ENCODE measurements at places on chromosomes 3 and 15.

GRCh38 chr3:174229916-174230315, 629.2 kb upstream of the NAALADL2 start:
- no peak for DNase-seq

DNA sequence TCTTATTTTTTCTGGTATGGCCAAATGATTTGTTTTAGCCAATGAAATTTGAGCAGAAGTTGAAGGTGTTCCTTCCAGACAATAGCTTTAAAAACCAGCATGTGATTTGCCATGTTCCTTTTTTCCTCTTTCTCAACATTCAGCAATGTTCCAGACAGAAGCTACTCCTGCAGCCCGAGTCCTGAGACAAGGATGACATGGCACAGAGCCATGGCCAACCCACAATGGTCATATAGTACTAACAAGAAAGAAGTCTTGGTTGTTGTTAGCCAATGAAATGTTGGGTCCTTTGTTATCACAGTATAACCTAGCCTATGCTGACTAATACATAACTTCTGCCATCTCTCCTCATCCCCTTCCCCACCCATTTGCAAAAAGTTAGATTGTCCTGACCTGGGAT, 211.1 kb upstream of the STT3B start:
- no peak for DNase-seq

GRCh38 chr3:140523600-140523999, 154.3 kb upstream of the TRIM42 start:
- no peak for DNase-seq

- no peak for DNase-seq
Observed at GRCh38 chr15:33729653-33730052, 238.6 kb upstream of the CHRM5 start.

DNA sequence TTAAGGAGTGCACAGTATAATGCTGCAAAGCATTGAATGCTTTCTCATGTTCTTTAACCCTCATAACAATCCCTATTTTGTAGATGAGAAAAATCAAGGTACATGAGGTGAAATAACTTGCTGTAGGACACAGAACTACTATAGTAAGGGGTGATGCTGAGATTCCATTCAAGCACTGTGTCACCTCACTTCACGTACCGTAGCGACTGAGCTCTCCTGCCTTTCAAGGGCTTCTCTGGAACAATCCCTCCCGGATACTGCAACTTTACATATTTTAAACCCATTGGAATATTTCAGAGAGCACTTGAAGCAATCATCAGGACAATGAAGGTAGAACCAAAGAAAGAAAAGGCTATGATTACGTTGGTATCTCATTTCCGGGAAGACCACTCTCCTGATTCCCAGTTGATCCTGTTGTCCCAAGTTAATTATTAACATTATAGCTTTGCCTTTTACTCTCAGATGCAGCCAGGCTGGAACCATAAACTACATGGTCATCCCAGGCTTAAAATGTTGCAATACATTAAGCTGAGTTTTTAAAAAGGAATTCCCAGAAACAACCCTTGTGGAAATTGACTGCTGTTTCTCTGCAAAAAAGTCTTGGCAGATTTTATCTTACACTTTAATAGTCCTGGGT, 252.2 kb upstream of the IGF1R start:
- no peak for DNase-seq

GRCh38 chr3:121660356-121661171, at the start of gene HCLS1:
Gene HCLS1 (minus strand): TSS chr3:121660903. CDS start chr3:121658347, 2,556 bp downstream.
- no peak for DNase-seq

- DNase-seq: no peak
Observed at GRCh38 chr15:67241132-67241855, 13.2 kb downstream of the AAGAB start.

DNA sequence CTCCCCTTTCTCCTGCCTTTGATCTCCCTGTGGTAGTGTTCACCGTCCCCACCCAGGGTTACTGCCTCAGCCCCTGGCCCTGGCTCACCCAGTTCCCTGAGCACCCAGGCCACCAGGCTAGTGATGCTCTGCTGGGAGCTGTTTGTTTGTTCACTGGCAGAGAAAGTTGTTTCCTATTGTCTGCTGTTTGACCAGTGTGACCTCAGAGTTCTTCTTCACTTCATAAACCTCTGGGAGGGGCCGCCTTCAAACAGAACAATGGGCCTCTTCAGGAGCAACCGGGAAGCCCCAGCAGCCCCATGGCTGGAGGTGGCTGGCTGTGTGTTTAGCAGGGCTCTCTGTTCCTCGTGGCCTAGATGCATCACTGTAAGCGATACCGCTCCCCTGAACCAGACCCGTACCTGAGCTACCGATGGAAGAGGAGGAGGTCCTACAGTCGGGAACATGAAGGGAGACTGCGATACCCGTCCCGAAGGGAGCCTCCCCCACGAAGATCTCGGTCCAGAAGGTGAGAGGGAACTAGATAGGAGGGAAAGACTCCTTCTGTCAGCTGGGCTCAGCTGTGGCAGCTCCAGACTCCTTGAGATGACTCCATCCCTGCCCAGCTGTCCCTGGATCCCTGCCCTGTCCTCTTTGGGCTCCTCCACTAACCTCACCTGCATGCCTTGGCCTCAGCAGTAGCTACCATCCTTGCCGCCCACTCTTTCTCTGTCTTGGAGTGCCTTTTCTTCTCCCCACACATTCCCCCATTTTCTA, 3.4 kb downstream of the CLK3 start:
- no peak for DNase-seq

- no peak for DNase-seq
Observed at GRCh38 chr15:56199038-56199437, 44.6 kb downstream of the RFX7 start.

DNA sequence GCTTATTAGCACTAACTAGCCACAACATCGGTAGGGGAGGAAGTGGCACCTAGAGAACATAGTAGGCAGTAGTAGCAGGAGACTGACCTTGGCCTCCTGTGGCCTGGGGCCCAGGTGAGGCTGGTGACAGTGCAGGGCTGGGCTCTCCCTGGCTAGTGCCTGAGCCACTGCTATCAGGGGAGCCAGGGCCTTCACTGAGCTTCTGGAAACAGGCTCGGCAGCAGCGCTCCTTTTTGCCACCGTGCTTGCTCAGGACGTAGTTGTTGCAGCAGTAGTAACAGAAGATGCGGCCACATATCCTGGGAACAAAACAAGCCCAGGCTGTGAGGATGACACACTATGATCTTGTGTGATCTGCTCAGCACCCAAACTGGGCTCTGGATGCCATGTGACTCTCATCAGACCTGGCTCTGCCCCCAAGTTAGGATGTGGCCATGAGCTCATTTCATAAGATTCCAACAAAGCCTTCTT, 15.1 kb downstream of the CXCR6 start:
- no peak for DNase-seq

GRCh38 chr3:59192473-59192872, 142.6 kb upstream of the CFAP20DC start:
- DNase-seq: peak; percentile 70

DNA sequence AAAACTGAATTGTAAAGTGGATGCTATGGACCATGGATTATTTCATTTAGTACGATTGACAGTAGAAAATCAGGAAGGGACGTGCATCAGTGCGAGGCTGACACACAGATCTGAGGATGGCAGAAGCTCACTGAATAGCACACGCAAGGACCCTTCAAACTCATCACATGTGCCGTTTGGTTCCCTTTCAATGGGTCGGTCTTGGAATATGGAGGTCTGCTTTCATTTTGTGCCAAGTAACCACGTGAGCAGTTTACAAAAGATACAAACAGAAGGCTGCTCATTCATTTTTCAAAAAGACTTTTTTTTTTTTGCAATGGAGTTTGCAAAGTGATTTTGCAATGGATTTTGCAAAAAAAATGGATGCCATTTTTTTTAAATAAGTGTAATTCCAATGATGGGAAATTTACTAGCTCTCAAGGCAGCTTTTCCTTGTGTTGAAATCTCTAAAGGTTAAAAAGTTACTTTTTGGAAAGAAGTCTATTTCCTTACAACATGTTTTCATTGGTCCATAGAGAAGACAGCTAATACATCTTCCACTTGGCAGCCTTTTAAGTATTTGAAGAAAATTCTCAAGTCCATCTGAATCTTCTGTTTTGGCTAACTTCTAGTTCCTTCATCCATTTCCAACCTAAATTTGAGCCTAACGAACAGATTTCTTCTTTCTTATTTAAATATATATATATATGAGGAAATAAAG, 392.3 kb upstream of the TPRG1 start:
- no peak for DNase-seq

DNA sequence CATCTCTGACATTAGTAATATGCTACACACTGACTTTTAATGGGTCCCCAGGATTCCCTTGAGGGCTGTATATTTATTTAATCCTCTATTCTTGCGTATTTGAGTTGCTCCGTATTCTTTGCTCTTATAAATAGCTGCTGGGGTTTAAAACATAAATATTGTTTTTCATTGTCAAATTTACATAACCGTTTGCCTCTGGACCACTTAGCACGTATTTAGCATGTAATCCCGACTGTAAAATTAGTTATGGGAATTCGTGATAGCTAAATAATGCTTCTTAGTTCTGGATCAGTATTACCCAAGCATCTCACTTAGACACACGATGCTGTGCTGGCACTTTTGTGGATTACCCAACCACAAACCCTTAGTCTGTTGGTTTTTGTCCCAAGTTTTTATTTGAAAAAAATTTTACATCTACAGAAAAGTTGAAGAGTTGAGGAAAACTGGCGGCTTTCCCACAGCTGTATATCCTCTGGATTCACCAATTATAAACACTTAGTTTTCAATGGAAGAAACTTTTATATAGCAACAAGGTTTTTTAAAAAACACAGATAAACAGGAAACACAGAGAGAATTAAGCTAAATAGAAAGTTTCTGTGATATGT, 296.8 kb upstream of the TPM1 start:
- no peak for DNase-seq

DNA sequence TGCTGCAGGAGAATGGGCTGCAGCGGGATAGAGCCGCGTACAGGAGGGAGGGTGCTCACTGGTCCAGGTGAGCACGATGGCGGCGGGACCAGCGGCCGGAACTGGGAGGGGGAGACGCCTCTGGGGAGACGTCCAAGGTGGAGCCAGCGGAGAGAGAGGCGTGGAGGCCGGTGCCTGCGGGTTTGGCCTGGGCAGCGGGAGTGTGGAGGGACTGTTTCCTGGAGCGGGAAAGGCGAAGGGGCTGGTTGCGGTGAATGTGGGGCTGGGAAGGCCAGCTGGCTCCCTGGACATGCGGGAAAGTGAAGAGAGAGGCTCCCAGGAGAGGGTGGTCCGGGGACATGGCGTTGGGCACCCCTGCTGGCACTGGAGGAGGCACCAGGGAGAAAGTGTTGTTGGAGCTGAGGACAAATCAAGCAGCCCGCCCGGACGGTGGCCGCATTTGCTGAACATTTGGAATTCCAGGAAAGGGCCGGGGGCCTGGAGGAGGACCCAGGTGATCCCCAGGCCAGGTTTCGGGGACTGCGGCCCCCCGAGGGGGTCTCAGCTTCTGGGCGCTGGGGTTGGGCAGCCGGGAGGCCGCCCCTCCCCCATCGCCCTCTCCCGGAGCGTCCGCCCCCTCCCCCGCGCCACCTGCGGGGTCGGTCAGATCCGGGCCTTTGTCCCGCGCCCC, 34.3 kb downstream of the DNAJB8 start:
- DNase-seq: no peak

DNA sequence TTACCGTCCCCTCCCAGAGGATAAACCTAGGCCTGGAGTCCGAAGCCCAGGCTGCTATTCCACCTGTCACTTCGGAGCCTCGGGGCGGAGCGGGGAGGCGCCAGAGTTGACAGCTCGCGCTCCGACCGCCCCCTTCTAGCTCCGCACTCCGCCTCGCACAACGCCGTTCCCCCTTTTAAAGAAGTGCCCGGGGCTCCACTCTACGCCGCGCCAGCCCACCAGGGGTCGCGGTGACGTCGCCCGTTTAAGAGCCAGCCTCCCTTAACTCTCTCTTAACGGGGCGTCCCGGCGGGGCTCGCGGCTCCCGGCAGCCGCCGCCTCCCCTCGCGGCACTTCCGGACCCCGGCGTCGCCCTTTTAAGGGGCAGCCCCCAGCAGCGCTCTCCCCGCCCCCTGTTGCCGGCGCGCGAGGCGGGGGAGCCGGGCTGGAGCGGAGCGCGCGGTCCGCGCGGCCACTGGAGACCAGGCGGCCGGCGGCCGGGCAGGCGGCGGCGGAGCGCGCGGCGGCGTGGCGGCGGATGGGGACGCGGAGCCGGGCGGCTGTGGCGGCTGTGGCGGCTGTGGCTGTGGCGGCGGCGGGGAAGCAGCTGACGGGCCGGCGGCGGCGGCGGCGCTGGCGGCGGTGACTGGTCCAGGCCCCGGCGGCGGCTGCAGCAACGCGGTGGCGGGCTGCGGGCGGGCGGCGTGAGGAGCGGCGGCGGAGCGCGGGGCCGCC, at the start of gene INAFM2:
Gene INAFM2 (plus strand): TSS at position 454 of the 714 bp plus-strand sequence. CDS start 364 bp downstream, outside the sequence.
- peak; percentile 45 for DNase-seq

DNA sequence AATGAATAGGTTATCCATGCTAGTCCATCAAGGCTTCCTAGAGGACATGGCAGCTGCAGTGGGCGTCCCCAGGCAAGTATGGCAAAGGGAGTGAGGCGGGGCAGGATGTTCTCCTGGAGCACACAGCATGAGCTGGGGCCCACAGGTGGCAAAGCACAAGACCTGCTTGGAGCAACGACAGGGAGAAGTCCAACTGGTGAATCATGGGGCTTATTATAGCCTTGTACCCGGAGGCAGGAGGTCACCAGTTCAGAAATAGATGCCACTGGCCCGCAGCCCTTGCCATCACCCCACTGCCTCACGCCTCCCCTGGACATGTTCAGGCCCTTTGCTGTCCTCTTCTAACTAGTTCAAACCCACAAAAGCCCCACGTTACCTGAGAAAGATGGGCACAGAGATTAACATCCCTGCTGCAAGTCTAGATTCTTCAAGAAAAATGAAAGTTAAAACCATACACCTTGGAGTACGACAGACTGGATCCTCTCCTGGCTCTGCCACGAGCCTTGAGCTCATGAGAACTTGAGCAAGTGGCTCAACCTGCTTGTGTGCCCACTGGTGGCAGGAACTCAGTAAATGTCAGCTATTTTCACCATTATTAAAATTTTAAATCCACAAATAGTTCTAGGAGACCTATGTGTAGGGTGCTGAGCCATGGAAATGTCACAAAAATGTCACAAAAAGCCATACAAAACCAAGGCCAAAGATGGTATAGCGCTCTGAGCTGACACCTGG, 1.8 kb upstream of the SRGAP3 start:
- DNase-seq: no peak

DNA sequence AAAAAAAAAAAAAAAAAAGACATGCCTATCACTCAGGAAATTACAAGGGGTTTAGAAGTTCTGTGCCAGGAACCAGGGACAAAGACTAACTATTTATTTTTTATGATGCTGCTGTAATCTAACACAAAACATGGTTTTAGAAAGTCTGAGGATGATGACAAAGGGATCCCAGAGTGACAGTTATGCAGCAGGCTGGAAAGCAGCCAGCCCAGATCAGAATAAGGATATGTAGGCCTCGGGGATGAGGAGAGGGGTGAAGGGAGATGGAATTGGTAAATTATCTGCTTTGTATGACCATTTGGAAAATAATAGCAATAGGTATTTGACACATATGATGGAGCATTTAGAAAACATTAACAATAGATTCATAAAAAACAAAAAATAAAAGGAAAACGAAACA, 34.1 kb upstream of the NMD3 start:
- DNase-seq: no peak

DNA sequence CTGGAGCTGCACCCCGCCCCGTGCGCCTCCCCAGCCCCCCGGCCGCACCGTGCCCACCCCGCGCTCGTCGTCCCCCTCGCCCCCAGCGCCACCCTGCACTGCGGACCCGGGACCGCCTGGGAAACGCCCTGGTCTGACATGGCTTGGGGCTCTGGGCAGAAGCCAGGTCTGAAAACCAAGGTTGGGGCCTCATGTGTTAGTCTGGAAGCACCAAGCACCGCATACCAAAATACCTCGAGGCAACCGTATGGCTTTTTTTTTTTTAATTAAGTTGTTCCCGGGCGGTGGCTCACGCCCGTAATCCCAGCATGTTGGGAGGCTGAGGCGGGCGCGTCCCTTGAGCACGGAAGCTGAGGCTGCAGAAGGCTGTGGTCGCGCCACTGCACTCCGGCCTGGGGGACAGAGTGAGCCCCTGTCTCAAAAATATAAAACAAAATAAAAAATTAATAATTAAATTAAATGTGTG, 91.5 kb upstream of the CHD2 start:
- no peak for DNase-seq

All from AG09309 (cell line).